Kidney tubule cell (primary cell): ENCODE measurements at places on chromosomes 11 and 22.

- DNase-seq = peak; percentile 85
These were observed 80.9 kb downstream of the INSC start for GRCh38 chr11:15195454-15196200.

- peak; percentile 78 for DNase-seq
These were observed 100.7 kb downstream of the CELSR1 start for GRCh38 chr22:46436595-46437175.

- DNase-seq = peak; percentile 82
These were observed 849 bp upstream of the APOBEC3B start for GRCh38 chr22:38981005-38981991.

DNA sequence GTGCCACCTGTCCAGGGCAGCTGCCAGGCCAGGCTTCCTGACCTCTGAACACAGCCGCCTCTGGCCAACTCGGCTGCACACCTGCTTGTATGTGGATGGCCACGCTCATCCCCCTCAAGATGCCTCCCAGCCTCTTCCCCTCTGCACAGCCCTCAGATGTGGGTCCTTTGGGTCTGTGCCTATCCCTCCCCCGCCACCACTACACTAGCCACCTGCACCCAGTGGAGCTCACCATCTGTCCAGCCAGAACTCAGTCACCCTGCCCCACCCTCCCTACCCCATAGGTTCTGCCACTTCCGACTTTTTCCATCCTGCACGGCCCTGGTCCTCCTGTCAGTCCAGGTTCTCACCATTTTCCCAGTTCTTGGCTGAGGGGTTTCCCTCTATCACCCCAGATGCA lies 44.6 kb downstream of the PHF21B start:
- no peak for DNase-seq

DNA sequence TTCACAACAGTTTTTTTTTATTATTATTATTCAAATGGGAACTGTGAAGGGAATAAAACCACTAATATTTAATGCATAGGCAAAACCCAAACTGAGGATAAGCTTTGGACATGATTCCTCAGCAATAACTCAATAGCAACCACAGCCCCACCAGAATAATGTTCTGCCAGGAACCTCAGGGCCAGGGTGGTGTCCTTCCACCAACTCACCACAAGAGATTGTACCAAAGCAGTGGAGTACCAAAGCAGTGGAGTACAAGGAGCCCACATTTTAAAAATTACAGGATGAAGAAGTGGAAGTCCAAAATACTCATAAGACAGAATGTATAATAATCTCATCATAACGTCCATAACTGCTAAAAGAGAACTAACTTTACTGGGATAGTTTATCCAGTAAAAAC lies 32.5 kb upstream of the FZD4 start:
- no peak for DNase-seq

- peak; percentile 83 for DNase-seq
These were observed 6.0 kb upstream of the LIF start for GRCh38 chr22:30252411-30253204.

DNA sequence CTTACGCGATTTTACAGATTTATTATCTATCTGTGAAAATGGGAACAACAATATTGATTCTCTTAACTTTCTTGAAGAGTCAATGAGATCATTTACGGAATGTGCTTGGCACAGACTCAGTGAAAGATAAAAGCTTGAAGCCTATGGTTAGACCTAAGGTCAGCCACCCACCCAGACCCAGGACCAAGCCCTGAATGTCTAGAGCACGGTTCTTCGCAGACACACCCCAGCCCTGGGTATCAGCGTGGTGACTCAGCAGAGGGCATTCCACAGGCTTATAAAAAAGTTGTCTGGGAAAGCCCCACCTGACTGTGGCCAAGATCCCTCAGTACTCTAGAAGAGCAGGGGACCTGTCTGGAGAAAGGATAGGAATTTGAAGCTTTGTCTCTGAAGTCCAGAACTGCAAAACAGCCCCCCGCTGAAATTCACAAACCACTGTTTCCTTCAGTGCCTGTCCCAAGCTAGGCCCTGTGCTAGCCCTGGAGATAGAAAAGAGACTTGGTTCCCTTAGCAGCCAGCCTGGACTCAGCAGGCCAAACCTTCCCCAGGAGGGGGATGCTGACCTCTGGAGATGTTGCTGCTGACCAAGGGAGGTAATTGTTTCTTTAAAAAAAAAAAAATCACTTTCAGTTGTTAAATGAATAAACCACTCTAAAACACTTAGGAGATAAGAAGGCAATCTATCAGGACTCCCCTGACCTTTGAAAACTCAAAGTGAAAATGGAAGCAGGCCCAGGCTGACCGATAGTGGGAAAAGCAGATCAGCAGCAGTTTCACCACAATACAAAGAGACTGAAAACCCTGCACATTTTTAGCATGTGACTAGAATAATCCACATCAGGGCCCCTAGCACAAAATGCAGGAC lies 114.0 kb downstream of the ABTB2 start:
- DNase-seq = peak; percentile 95

GRCh38 chr22:49906799-49907290 lies 11.4 kb downstream of the ALG12 start:
- no peak for DNase-seq
